Activated T-cell treated with anti-CD3 and anti-CD28 coated beads for 24 hours (primary cell): ENCODE measurements at places on chromosomes 5 and 9.

- DNase-seq, result no peak
Observed at GRCh38 chr5:146778795-146779194, 99.8 kb downstream of the PPP2R2B start.

- no peak for DNase-seq
Observed at GRCh38 chr5:163509291-163509951, 4.0 kb downstream of the MAT2B start.

GRCh38 chr9:96486386-96487028, 36.5 kb downstream of the HABP4 start:
- DNase-seq, result no peak

GRCh38 chr5:150487199-150488061, 20.5 kb upstream of the NDST1 start:
- no peak for DNase-seq

DNA sequence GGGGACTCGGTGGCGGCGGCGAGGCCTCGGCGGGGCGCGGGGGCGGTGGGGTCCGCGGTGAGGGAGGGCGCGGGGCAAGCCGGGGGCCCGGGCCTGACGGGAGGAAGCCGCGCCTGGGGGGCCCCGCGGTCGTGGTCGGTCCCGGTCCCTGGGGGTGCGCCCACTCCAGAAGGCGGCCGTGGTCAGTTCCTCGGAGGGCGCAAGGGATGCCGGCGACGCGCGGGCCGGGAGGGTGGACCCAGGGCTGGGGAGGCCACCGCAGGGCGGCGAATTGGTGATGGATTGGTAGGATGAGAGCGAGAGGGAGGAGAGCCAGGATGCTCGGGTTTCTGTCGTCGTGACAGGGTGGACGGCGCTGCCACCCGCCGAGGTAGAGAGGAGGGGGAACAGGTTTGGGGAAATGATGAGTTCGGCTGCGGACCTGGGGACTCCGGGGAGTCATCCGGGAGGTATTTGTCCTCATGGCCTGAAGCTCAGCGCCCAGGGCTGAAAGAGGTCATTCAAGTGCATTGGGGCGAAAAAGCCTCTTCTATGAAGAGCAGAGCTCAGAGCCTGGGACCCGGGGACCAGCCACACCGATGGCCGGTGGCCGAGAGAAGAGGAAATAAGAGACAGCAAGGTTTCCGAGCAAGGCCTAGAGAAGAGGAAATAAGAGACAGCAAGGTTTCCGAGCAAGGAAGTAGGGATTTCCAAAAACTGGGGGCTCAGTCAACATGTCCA, 557 bp downstream of the GNG10 start:
- DNase-seq, result peak; percentile 5

DNA sequence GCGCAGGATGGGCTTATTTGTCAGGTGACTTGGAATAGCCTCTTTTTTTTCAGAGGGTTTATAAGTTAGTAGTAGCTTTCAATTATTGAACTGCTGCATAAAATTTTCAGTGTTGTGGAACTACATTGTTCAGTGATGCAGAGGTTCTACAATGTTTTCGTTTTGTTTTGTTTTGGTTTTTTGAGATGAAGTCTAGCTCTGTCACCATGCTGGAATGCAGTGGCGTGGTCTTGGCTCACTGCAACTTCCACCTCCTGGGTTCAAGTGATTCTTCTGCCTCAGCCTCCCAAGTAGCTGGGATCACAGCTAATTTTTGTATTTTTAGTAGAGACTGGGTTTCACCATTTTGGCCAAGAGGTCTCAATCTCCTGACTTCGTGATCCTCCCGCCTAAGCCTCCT, 22.0 kb downstream of the NUP188 start:
- no peak for DNase-seq

GRCh38 chr5:179397516-179397915, 52.3 kb upstream of the ADAMTS2 start:
- DNase-seq, result no peak

DNA sequence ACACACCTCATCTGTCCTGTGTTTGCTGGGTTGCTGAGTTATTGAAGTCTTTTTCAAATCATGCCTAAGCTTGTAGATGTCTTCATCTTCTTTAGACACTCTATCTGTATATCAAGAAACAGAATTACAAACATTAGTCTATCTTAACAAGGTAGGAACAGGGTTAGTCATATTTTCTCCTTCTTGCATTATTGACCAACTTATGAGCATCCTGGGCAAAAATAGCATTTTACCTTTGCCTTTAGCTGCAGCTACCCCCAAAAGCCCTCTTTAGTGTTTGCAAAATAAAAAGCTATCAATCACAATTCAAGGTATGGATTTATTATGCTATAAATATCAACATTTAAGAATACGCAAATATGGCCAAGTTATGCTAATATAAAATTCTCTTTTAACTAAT, 3.4 kb downstream of the PLK2 start:
- DNase-seq, result no peak

- DNase-seq, result no peak
Observed at GRCh38 chr5:124195411-124195810, 551.0 kb downstream of the ZNF608 start.

DNA sequence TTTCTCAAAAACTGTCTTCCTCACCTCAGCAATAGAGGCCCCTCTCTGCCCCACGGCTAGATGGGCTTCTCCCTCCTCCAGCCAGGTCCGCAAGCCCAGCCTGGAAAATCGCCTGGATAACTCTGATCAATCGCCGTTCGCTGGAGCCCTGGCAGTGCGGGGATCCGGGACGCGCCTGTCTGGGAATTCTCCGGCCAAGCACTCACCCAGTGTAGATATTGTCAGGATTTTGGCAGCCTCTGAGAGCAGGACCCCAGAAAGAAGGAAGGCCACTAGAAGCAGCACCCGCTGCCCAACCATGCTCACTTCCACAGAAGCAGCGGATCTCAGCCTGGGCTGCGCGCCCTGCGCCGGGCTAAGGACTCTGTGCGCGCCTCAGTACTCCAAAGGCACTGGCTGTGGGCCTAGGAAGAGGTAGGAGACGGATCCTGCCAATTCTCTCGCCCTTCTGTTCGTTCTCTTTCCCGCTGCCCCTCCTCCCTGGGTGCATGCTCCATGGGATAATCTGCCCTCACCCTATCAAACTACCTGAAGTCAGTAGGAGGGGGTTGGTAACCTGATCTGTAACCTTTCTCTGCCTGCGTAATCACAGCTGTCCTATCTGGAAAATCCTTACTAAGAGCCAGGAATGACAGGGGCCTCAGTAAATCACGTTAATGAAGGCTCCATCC, at the start of gene UGT3A1:
UGT3A1 (minus strand) TSS at position 450 of the 671 bp plus-strand sequence; CDS start at position 300, 150 bp downstream.
- DNase-seq, result no peak

DNA sequence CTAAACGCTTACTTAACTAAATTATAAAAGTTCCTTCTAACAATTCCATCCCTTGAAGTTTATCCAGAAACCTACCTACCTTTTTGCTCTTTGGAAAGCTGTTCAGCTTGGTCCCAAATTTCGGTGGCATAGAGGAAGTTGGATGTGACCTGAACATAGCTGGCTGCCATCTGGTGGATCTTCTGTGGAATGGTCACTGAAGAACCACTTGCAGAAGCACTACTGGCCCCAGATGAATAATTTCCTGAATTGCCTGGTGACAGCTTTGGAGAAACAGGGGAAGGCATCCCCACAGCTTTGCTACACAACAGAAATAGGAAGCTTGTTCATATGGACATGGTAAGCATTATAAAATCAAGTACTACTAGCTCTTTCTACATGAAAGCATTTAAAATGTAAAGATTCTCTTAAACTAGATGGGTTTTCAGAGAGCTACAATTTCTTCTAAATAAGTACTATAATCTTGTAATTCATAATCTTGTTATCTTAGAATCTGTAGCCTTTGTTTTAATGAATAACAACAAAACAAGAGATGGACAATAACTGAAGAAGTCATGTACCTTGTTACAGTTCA, 9.9 kb downstream of the LEAP2 start:
- DNase-seq, result no peak

GRCh38 chr5:83547161-83547560, 75.6 kb downstream of the VCAN start:
- no peak for DNase-seq

DNA sequence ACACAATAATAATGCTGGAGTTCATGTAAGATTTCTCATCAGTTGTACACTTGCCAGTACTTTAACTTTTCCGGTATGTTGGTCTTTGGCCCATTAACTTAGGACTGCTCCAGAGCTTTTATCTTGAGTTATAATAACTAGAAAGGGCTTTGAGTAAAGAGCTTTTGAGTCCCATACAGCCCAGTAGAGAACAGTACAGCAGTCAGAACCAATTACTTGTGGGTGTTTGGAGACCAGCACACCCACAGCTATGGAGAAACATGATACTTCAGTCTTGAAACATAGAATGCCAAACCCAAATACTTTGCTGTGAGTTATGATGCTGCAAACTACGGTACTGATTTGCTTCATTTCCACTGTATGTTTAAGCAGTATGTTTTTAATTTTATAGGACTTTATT, 374.3 kb downstream of the CCDC171 start:
- no peak for DNase-seq

DNA sequence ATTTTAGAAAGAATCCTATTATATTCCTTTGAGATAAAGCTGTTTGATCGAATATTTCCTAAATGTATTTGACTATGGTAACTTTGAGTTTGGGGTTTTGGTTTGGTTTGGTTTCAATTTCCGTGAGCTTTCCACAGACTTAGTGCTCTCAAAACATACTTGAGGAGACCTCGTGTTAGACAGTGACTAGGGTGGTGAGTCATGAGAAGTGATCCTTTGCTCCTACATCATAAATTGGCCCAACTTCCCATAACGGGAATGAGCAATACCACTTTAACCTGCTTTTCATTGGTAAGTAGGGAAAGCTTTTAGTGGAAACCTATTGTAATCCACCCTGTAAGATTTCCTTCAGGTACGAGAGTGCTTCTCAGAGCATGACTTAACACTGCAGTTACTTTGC, 3.8 kb upstream of the RASEF start:
- DNase-seq, result no peak

GRCh38 chr5:92380069-92380770, 997.1 kb upstream of the ARRDC3 start:
- no peak for DNase-seq

DNA sequence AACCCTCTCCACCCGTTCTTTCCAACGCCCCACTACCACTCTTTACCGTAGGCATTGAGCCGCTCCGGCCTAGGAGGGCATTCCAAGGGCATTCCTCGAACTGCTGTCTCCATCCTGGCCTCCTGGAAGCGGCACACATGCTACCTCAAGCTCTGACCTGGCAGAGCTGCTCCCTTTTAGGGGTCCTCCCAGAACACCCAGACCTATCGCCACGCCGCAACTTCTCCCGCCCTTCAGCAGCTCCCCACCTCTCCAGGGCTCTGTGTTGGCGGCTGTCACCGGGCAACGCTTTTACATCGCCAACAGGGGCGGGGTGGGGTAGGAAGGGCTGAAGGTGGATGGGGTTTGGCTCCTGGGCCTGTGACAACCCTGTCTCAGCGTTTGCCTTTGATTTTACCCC, 4.6 kb upstream of the MYORG start:
- no peak for DNase-seq

DNA sequence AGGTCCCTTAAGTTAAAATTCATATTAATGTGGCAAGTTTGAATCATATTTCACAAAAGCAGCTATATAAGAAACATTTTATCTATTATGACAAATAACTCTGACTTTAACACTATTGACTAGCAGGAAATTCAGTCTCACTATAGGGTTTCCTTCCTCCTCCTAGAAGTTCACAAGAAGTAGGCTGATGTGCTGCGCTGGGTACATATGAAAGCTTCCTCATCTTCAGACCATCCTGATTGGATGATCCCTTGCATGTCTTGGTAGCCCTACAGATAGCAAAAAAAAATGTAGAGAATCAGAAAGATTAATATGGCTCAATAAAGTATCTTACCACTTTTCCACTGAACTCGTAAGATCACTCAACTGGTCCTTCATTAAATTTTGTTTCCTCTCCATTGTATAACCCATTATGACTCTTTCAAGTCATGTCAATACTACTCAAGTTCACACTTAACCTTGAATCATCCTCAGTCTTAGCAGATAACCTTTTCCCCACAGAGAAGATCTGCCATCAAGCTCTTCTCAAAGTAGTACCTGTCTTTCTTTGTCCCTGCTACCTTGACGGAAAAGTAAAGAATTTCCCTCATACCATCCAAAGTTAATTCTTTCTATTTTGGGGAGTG, 11.5 kb upstream of the PSIP1 start:
- no peak for DNase-seq

GRCh38 chr9:8168916-8169438, 369.4 kb upstream of the DMAC1 start:
- DNase-seq, result no peak

DNA sequence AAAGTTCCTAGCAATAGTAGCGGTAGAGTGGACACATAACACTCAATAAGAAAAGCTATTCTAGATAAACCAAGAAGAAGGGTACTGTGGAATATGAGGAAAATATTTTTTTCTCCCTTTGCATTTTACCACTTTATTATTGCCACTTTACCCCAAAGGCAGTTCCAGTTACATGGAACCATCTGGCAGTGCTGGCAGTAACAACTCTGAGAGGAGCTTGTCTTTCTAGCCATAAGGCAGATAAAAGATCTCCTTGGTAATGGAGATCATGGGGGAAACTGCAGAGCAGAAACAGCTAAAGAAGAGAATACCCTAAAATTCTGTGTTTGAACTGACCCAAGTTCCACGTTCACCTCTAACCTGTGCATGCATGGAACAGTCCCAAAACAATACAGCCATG, 38.5 kb downstream of the UBTD2 start:
- no peak for DNase-seq

DNA sequence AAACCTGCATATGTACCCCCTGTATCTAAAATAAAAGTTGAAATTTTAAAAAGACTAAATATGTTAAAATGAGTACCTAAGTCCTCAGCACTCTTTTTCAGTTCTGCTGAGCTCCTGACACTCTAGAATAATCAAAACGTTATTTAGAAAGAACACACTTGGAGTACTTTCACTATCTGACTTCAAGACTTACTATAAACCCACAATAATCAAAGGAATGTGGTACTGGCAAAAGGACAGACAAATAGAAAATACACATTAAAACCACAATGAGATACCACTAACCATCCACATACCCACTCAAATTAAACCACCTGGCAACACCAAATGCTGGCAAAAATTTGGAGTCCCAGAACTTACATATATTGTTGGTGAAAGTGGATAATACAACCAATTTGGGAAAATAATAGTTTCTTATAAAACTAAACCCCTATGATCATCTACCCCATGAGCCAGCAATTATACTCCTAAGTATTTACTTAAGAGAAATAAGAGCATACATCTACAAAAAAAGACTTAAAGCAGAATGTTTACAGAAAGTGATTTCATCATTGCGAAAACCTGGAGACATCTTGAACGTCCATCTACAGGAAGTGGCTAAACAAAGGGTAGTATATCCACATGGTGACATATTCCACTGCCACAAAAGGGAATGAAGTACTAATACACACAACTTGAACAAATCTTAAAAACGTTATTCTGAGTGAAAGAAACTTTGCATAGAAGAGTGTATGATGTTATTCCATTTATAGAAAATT, 12.8 kb upstream of the PRSS3 start:
- DNase-seq, result no peak

- DNase-seq, result no peak
Observed at GRCh38 chr5:4947893-4948536, 192.1 kb upstream of the ADAMTS16 start.

GRCh38 chr9:122128969-122129343, 30.6 kb downstream of the NDUFA8 start:
- no peak for DNase-seq
